ENCODE measurements at places on chromosomes 12 and 14.

GRCh38 chr12:94779485-94779884, 129.1 kb upstream of the TMCC3 start:
- DNase-seq: no peak

GRCh38 chr12:56348776-56349175, 10.1 kb downstream of the IL23A start:
- no peak for DNase-seq

DNA sequence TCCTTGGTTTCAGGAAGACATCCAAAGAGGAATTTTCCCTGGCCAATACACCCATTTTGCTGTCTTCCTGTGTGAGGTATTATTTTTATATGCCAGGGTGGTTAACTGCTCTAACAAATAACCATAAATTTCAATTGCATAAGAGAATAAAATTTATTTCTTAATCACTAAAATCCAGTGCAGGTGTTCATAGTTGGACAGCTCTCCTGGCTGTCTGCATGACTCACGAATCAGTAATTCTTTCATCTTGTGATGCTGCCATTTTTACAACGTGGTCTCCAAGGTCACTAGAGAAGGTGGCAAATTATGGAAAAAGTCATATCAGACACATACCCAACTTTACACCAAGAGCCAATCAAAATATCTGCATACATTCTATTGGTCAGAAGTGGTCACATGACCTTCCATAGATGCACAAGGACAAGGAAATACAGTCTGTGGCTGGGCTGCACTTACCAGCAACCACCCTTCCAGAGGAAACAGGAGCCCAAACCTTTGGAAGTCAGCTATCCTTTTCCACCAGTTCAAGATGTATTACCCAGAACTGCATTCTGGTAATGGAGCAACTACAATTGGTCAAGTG, 193.5 kb upstream of the PLEKHG7 start:
- DNase-seq: no peak

- DNase-seq: no peak
Observed at GRCh38 chr12:66065641-66066136, 64.9 kb downstream of the LLPH start.

- DNase-seq: no peak
Observed at GRCh38 chr12:45256721-45257120, 40.8 kb downstream of the ANO6 start.
